Aorta (tissue), 5 donors: ENCODE measurements at places on chromosomes 2 and 18. TPM values are rescaled to one million over a fixed set of nuclear protein-coding genes. Genes with fewer than 3 reads are reported as not detected.
A peak's percentile ranks its signal among the peaks of the same experiment; 100 is the strongest.

GRCh38 chr2:17827316-17827715, 11.1 kb downstream of the MSGN1 start:
- DNase-seq: no peak

- DNase-seq: no peak
Observed at GRCh38 chr2:109185338-109185737, 56.3 kb downstream of the SH3RF3 start.

GRCh38 chr2:63903003-63903402, 61.3 kb downstream of the UGP2 start:
- no peak for DNase-seq

DNA sequence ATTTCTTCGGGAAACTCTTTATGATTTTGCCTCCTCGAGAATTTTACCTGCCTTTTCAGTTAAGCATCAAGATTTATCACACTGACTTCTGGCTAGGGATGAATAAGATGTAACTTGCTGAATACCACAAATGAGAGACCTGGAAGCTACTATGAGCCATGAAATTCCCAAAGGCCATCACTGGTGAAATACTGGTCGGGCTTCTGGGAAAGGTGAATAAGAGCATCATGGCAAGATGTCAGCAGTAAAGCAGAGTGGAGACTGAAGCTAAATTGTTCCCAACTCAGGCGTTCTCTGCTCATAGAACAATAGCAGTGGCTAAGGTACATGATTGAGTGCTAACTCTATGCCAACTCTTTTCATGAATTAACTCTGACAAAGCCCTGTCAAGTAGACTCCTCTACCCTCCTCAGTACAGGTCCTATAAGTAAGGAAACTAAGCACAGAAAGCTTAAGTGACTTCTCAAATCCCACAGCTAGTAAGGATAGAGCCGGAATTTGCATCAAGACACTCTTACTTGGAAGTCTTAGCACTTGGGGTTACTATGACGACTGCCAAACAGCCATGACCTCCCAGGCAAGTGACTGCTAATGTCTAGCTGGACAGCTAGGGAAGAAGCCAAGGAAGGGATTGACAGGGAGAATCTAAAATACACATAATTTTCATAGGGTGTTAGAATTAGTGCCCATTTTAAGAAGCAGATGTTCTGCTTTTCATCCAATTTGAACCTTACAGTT, 22.7 kb upstream of the DSC3 start:
- no peak for DNase-seq

- peak; percentile 88 for DNase-seq
Observed at GRCh38 chr2:102103992-102104871, 38.3 kb upstream of the IL1R1 start.

DNA sequence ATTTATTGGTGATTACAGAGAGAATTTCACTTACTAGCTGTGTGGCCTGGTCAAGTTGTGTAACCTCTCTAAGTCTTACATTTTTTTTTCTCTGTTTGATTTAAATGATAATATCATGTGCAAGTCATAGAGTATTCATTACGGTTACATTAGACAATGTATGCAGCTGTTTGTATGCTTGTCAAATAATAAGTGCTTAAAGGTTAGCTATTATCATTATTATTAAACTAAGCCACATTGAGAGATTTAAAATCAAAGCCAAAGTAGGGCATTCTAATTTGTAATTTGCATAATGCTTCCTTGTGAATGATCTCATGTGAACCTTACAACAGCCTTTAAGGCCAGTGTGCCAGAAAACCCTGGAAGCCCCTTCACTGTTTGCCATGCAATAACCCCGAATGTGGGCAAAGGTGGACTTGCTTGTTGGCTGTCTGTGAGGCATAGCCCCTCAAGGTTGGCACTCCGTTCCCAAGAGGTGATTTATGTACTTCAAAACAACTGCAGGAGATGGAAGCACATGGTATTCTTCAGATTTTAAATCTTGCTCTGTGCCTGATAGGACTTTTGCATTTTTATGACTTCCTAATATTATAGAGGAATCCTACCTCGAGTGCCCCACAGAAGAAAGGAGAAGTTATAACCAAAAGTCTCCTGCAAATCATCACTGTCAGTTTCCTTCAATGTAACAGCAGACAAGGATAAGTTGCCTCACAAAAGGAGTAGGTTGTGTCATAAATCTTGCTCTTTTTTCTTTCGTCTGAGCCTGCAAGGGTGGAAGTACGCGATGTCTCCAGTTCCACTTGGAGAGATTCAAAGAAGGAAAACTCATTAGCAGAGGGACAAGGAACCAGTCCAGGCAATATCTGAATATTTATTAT, 272.0 kb downstream of the TGIF1 start:
- DNase-seq: no peak

Gene SEH1L
- 10.8 TPM for polyA plus RNA-seq

GRCh38 chr2:232376260-232376659, 2.3 kb upstream of the ALPP start:
- DNase-seq: peak; percentile 4

DNA sequence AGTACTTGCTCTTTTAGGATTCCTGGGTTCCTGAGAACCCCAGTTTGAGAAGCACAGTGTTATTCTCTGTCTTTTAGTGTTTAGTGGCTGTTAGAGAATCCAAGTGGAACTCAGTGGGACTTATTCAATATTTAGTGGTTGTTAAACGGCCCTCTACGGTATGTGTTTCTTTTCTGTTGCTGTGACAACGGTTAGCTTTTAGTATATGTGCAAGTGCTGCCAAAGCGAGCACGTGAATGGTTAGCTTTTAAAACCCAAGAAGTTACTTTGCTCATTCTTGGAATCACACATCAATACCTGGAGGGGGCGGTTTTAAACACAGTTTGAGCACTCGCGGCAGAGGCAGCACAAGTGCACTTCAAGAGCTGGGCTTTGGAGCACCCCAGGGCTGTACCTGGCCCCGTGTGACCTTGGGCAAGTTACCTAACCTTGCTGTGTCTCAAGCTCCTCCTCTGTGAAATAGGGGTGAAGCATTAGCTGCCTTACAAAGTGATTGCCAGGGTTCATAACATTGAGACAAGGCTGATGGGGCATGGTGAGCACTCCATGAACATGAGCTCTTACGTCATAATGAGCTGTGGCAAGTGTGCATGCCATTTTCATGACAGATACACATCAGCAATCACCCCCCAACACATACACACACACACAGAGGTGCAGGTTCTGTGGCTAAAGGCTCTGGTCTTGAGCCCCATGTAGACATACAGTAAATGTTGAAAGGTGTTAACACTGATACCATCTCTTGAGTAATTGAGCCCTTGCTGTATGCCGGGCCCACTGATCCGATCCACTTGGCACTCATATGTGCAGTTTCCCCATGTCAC, 234.1 kb downstream of the ALPK2 start:
- no peak for DNase-seq

DNA sequence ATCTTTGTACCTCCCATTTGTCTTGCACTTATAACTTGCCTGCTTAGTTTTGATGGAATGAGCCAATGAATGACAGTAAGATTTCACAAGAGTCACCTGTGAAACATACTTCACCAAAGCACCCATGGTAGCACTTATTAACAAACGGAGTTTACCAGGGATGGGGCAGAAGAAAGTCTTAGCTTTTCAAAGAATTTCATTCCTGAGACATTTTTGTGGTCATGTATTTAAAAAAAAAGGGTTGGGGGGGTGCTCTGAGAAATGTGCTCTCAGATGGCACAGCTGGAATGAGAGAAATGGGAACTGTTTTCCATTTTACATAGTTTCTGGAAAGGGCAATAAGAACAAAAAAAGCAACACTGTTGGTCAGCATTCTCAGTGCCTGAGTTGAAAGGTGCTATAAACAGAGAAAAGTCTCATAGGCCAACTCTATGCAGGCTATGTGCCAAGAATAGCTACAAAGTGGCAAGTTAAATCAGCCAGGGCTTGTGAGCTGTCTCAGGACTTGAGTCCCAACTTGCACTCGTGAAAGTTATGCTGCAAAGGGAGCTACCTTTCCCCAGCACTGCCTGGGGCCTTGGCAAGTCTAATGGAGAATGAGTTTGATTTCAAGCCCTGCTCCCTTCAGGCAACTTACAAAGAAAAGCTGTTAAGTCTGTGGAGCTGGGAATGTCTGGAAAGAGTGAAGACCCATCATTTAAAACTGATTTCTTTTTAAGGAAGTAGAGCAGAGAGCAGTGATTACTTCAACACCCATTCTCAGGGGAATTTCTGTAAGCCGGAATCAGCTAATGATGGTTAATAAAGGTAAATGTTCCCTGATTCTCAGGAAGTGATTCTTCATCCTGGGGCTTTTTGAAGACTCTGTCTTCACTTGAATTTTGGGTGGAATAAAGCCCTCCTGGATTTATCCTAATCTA, 170.6 kb downstream of the SLC8A1 start:
- DNase-seq: no peak

- no peak for DNase-seq
Observed at GRCh38 chr2:71507476-71507875, 54.1 kb downstream of the DYSF start.

DNA sequence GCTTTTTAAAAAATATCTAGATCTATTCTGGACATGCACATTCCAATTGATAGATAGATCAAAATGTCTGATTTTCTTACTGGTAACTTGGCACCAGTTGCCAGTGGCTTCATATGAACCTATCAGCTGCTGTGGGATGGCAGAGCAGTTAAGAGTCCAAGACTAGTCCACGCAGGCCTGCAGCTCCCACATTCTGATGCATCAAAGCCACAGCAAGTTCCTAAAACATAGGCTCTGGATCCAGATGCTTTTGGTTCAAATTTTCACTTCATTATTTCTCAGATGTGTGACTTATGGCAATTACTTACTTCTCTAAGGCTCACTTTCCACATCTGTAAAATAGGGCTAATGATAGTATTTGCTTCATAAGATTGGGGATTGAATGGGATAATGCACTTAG, 48.0 kb upstream of the CYP1B1 start:
- no peak for DNase-seq

- no peak for DNase-seq
Observed at GRCh38 chr18:74880706-74881278, 283.1 kb downstream of the ZNF407 start.

GRCh38 chr2:157321466-157321865, 4.2 kb downstream of the ERMN start:
- DNase-seq: no peak

GRCh38 chr2:76075126-76075525, 364.4 kb upstream of the GCFC2 start:
- no peak for DNase-seq

DNA sequence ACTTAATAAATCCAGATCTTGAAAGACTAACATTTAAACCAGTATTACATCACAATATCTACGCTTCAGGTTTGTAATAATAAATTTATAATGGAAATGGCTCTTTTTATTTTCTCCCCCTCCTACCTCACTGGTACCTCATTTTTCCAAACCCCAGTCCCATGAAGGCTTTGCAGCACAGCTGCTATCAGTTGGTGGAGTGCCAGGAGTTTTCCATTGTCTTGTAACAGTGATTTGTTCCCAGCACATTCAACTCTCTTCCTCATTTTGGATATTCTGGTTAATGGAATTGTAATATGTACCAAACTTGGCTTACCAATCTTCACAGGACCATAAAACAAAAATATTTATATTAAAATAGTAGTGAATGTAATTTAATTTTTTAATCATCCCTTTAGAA, 91.2 kb downstream of the VRK2 start:
- no peak for DNase-seq

DNA sequence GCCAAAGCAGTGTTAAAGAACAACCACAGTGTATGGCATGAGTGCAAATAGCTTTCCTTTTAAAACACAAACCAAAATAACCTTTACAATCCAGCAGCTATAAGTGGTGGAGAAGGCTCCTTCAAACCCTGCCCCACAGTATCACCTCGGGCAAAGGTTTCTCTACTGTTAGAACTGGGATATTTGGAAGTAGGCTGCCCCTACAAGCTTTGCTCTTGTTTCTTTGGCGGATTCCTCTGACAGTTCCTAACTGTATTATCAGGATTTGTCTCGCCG, 214.8 kb downstream of the ZNF521 start:
- no peak for DNase-seq

GRCh38 chr2:99863236-99863902, 279.0 kb downstream of the AFF3 start:
- no peak for DNase-seq

DNA sequence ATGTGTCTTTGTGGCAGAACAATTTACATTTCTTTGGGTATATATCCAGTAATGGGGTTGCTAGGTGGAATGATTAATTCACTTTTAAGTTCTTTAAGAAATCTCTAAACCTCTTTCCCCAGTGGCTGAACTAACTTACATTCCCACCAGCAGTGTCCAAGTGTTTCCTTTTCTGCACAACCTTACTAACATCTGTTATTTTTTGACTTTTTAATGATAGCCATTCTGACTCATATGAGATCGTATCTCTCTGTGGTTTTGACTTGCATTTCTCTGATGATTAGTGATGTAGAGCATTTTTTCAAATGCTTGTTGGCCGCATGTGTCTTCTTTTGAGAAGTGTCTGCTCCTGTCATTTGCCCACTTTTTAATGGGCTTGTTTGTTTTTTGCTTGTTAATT, 43.1 kb upstream of the PTH2R start:
- DNase-seq: no peak

DNA sequence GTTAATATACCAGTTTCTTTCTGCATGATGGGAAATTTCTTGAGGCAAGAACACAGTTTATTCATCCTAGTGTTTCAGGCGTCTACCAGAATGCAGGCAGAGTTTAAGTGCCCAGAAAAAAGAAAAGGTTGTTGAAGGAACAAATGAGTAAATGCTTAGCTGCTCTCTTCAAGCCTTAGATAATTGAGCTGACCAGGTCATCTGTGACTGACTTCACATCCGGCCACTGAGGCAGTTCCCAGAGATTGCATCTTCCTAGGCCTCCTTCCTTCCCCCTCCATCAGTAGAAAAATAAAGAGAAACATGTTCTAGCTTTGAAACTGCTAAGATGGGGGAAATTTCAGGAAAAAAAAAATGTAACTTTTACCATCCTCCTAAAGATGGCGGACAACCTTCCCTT, 9.4 kb upstream of the TMEM163 start:
- no peak for DNase-seq

GRCh38 chr2:71882949-71883472, 264.7 kb downstream of the CYP26B1 start:
- DNase-seq: peak; percentile 89

GRCh38 chr2:128325611-128326181, 7.0 kb upstream of the HS6ST1 start:
- peak; percentile 55 for DNase-seq

DNA sequence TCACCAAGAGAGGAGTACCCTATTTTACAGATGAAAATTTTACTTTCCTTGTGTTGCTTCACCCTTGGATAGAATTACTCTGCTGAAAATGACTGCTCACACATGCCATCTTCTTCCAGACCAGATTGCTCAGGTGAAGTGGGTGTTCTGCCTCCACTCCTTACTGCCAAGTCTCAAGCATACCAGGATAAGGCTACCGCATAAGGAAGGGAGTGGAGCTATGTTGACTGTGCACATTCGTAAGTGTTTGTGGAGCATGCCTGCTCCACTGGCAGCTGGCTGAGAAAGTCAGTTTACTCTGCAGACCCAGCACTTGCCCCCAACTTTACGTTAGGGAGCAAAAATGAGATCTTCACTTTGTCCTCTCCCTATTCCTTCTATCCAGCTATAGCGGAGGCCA, 405.0 kb upstream of the DDX18 start:
- DNase-seq: no peak

Gene CYP27C1
- not detected for polyA plus RNA-seq

GRCh38 chr2:241011296-241011600, 12.8 kb downstream of the SNED1 start:
- DNase-seq: no peak

GRCh38 chr18:23468753-23469459, 15.8 kb downstream of the RIOK3 start:
- DNase-seq: no peak

GRCh38 chr2:239003624-239004273, 155.9 kb downstream of the TWIST2 start:
- no peak for DNase-seq

Gene KCNF1
- polyA plus RNA-seq: not detected

Gene ALKAL2
- polyA plus RNA-seq: 5.1 TPM

GRCh38 chr18:49658823-49659404, 97.1 kb downstream of the LIPG start:
- no peak for DNase-seq

Gene FHL2
- polyA plus RNA-seq: 129 TPM
